Astrocyte (in vitro differentiated cells and primary cell): ENCODE measurements at places on chromosomes 7 and 10. TPM values are rescaled to one million over a fixed set of nuclear protein-coding genes. Genes with fewer than 3 reads are reported as not detected.

DNA sequence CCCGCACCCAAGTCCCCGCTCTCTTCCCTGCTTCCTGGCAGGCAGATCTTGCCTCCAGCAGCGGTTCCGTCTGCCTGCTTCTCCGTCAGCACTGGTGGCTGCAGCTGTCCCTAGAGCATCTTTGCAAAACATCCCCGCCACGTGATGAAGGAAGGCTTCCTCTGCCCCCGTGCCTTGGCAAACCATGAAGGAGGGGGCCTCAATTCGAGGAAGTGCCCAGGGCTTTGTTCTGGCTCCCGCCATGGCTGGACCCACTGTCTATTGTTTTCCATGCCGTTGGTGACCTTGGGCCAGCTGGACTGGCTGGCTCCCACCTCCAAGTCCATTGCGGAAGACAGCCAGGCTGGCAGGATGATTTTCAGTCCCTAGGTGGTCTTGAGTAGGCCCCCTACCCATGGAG lies 13.2 kb upstream of the AQP1 start:
- no peak for DNase-seq

Gene CPN1
- not detected in 2 replicates for total RNA-seq

GRCh38 chr10:43299579-43299978 lies 32.7 kb upstream of the RASGEF1A start:
- no peak for DNase-seq

GRCh38 chr7:70568674-70569334 lies 563.1 kb upstream of the GALNT17 start:
- peak; percentile 26 for DNase-seq

DNA sequence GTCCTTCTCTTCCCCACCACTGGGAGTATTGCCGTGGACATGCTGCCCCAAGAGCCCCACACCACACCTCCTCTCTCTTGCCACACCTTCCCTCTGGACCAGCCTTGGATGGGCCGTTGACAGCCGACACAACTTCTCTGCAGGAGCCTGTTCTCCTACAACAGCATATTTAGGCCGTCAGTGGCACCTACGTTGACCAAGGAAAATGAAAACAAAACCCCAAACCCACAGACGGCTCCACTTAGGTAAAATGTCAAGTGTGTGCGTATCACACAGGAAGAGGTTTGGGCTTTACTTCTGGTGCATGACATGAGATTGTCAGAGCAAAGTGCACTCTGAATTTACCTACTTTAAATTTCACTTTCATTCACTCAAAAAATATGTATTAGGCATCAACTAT lies 246.6 kb downstream of the ZMYND11 start:
- DNase-seq, result no peak

DNA sequence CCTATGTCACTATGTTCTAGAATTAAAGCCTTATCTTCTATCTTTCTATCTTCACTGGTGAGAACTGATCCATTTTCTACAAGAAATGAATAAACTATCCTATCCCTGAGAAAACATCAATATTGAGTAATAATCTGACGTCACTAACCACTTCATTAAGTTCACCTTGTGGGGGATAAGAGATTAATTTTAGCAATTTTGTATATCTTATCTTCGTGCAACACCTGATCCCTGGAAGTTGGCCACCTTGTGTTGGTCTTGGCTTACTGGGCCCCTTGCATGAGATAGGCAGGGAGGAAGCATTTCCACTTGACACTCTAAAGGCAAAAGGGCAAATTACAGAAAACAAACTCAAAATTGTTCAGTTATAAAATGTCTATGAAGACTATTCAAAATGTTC lies 20.1 kb upstream of the OR6B1 start:
- DNase-seq, result peak; percentile 6

- DNase-seq, result no peak
These were observed 2.9 kb upstream of the TARP start for GRCh38 chr7:38276096-38276877.

Gene MMP21
- not detected in 2 replicates for total RNA-seq

- DNase-seq, result no peak
These were observed 32.1 kb upstream of the PTPN12 start for GRCh38 chr7:77504951-77505350.

Gene SYT15B
- total RNA-seq, result 1.5 and 1.7 TPM in 2 replicates

- no peak for DNase-seq
These were observed 84.3 kb upstream of the ATP6V0A4 start for GRCh38 chr7:138882249-138882648.

DNA sequence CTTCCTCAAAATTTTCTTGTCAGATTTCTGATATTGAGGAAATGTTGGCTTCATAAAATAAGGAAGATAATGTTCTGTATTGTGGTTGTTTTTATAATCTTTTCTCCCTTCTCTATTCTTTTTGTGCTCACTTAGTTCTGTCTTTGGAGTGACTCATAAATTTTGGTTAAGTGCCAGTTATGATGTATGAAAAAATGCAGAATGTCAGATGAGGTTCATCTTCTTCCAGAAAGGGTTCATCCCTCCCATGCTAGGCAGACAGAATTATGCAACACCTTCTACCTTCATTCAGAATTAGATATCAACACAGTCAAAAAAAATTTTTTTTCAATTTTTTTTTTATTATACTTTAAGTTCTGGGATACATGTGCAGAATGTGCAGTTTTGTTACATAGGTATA lies 36.6 kb upstream of the CYP2C19 start:
- no peak for DNase-seq

- no peak for DNase-seq
These were observed 59.3 kb downstream of the OSBPL3 start for GRCh38 chr7:24920451-24921361.

Gene CALCR
- total RNA-seq, result 5.4 and 5.7 TPM in 2 replicates

DNA sequence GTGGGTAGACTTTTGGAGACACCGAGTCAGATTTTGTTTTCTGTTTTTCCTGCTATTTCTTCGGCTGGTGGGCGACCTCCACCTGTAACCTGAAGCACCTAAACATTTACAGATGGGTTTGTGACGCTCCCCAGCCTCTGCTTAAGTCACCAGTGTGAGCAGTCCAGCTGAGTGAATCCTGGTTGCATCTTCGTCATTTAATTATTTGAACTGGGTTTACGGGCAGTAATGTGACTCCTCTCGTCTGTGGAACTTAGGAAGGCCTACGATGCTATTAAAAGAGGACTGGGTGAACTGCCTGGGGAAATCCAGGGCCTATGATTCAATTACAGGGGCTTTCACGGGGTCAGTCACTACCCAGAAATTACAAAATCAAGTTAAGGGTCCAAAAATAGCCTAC lies 52.5 kb downstream of the WNT2 start:
- peak; percentile 60 for DNase-seq

DNA sequence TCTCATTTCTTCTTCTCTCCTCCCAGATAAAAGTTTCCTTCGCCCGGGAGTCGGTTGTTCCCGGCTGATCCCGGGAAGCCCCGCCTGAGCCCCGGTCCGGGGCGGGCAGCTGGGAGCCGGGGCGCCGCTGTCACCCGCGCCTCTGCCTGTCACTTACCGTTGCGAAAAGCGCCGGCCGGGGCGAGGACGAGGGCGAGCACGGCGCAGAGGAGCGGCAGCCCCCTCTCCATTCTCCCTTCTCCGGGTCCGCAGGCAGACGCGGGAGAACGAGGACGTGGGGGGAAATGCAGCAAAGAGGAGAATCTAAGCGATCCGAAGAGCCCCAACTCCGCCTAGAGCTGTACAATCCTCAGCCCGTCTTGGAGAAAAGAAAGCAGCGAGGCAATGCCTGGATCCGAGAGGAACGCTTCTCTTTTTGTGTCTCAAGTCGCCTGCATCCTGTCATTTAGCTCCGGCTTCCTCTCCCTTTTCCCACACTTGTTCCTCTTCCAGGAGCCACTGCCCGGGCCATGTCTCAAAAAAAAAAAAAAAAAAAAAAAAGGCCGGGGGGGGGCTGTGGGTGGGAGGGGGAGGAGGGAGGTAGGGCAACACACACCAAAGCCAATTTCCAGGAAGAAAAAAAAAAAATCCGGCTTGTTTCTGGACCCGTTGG lies at the start of gene NRP1:
NRP1 (minus strand) TSS at position 515 of the 652 bp plus-strand sequence; CDS start at position 230, 285 bp downstream.
- DNase-seq, result no peak

DNA sequence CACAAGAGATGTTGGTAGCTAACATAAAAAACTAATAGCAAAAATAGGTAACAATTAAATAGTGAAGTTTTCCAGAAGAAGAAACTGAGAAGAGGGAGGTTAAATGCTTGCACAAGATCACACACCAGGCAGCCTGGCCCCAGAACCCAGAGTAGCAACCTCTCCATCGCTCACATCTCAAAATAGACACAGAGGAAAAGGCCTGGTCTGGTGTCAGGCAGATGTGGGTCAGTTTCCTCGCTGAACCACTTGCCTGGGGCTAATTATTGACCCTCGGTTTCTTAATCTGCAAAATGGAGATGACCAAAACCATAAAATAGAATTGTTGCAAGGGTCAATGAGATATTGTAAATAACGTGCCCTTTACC lies 44.5 kb upstream of the STK17A start:
- DNase-seq, result no peak

- DNase-seq, result peak; percentile 86
These were observed 1249.1 kb downstream of the TYW1 start for GRCh38 chr7:68245688-68246087.

DNA sequence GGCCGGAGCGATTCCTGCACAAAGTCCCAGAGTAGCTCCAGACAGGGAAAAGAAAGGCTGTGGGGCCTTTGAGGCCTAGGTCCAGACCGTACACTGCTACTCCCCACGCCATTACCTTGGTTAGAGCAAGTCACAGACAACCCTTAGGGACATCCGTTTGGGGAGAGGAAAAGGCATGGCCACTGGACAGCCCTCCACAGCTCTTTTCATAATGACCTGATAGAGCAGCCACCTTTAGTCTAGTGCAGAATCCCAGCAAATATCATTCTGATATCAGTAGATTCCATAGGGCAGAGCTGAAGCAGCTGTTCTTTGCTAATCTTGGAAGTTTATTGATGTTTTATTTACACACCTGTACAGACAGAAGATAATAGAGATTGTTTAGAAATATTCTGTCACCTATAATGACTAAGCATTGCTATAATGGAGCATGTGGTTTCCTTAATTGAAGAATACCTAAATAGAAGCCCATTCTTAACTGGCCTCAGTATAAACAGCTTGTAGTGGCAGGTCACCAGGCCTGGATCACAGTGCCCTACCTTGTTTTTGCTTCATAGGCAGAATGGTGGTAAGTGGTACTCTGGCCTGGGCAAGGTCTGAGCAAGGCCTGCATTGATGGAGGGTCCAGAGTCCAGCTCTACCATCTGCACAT lies 27.9 kb downstream of the OGDH start:
- DNase-seq, result peak; percentile 18

GRCh38 chr7:143901332-143901667 lies 676 bp downstream of the TCAF1 start:
- DNase-seq, result peak; percentile 60

DNA sequence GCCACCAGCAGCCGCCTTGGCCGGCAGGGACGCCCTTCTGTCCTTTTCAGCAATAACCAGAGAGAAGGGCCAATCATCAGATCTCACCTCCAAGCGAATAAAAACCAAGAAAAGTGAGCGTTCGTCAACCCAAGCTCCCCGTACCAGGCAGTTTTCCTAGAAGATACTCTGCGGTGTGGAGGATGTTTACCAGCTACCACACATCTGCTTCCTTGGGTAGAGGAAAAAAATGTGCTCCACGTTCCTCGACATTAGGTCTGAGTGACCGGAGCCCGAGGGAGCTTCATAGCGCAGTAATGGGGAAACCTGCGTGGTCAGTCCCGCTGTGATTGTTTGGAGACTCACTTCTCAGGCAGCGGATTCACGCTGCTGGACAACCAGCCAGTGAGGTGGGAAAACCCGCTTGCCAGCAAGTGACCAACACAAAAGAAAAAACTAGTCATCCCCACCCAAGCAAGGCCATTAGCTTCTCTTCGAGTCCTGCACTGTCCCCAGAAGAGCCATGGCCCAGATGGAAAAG lies 73.0 kb downstream of the ZRANB1 start:
- no peak for DNase-seq

DNA sequence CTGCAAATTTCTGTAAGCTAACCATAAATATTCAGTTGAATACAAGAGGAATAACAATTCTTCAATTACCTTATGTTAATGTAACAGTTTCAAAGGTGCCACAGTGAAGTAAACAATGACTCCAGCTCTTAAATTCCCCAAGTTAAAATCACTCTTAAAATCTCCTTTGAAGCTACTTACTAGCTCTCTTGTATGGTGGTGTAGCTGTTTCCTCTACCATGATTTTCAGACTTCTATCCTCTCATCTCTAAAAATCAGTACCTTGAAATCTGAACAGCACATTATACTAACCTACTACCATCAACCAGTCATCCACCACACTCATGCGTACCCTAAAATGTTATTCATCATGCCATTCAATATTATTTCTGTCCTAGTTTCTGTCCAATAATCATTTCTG lies 29.6 kb downstream of the JMJD1C start:
- DNase-seq, result no peak

Gene OR2A12
- total RNA-seq, result not detected in 2 replicates

DNA sequence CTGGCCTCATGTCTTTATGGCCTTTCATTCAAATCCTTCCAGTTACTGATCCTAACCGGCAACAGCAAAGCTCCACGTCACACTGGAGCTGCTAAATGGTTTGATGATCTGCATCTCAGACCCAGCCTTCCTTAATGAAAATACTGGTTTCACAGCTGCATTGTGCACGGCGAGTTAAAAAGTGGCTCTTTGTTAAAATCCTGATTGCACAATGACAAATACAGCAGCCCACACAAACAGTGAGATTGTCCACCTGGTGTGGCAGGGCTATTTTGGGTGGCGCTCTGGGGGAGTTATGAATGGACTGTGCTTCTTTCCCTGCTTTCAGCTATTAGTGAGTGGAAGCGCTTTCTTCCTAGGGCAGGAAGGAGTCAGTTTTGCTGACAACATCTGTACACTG lies 63.4 kb upstream of the C1QL3 start:
- DNase-seq, result no peak

Gene TMEM273
- total RNA-seq, result not detected in 2 replicates

DNA sequence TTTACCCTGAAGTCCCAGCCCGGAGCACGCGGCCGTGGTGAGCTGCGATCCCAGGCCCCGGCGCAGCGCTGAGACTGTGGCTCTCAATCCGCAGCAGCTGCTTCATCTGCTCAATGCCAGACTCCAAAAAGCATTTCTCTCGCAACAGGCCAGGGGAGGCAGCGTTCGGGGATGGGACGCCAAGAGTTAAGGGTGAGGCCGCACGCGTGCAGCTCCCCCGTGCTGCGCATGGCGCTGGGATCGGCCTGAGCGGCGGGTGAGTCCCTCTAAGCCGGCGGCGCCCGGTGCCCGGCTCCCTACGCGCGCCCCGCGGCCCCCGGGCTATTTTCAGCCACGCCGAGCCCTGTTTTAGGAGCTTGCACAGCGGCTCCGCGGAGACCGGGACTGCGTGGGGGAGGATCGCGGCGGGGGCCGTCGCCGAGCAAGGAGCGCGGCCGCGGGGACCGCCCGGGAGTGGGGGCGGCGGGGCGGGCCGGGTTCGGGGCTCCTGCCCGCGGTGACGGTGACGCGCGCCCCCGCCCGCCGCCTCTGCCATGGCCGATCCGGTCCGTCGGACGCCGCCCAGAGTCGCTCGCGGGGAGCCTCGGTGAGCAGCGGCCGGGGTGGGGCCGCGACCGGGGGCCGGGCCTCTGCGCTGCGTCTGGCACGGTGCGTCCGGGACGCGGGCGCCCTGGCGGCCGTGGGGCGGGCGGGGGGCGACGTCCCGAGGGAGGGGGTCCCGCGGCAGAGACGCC lies 29.4 kb upstream of the JAKMIP3 start:
- no peak for DNase-seq
